ENCODE measurements at places on chromosomes 2 and 18.

- DNase-seq, result no peak
Observed at GRCh38 chr2:198494931-198495330, 690.5 kb downstream of the PLCL1 start.

DNA sequence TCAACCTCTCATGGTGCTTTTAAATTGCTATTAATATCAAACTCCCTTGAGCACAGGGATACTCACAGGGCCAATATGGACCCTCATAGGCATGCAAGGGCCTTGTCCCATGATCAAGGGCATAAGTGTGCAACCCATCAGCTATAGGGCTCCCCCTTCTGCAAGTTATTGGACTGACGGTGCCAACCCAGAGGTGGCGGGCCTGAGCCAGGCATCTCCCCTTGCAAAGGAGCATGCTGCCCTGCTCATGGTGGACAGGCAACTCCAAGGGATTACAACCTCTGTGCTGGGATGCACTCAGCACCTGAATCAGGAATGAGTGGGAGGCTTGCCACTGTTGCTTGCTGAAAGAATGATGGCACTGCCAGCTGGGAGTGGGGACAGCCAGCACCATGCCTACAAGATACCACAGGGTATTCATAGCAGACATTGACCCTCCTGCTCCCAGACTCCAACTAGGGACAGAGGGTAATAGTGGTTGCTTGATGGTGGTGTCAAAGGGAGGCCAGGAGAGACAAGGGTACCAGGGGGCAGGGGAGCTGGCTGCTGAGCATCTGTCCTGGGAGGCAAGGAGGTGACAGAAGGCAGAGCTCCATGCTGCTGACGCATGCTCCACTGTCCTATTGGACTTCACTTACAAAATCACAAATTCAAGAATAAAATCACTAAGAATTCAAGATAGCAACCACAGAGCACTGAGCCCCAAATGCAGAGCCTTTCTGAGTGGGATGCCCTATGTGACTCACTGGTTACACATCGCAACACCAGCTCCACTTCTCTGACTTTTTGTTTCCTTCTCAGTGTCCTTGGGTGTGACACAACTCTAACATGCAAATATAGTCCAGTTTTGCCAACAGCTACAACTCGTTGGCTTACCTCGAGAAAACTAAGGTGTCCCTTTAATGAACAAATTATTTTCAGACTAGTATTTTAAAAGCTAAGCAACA is 157.1 kb upstream of the CCDC150 start:
- no peak for DNase-seq

DNA sequence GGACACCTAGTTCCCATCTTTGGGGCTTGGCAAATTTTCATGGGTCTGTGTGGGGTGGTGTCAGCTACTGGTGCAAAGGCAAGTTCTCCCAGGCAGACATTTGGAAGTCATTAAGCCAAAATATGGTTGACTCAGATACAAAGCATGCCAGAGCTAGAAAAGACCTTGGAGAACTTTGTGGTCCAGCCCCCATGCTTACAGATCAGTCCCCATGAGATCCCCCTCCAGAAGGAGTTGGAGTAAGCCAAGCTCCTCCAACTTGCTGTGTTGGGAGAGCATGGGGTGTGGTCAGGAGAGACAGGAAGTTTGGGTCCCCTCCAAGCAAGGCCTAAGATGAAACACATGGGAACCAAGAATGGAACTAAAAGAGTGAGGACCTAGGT is 224.5 kb downstream of the CYP26B1 start:
- DNase-seq, result no peak

DNA sequence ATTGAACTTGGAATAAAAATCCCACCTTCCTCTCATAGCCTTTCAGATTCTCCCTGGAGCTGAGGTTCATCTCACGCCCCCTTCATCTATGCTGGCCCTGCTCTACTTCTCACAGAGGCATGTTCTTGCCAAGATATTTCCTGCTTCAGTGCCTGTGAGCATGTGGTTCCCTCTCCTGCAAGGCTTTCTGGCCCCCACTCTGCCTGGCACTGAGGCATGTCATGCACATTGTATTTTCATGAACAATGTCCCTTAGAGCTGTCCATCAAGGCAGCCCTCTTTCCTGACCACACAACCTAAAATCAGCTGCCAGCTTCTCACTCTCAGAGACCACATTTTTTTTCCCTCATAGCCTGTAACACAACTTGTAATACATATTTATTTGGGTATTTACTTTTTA is 18.0 kb upstream of the HK2 start:
- no peak for DNase-seq

- DNase-seq, result no peak
Observed at GRCh38 chr2:42722320-42723190, 41.4 kb downstream of the OXER1 start.

GRCh38 chr2:237306083-237306786 is 107.7 kb downstream of the COL6A3 start:
- DNase-seq, result no peak

GRCh38 chr18:48007955-48008701 is 77.7 kb upstream of the SMAD2 start:
- no peak for DNase-seq

- no peak for DNase-seq
Observed at GRCh38 chr2:235492850-235493344, 946 bp upstream of the AGAP1 start.
